CD8-positive, alpha-beta memory T cell (primary cell): ENCODE measurements at places on chromosomes 7 and 10.

DNA sequence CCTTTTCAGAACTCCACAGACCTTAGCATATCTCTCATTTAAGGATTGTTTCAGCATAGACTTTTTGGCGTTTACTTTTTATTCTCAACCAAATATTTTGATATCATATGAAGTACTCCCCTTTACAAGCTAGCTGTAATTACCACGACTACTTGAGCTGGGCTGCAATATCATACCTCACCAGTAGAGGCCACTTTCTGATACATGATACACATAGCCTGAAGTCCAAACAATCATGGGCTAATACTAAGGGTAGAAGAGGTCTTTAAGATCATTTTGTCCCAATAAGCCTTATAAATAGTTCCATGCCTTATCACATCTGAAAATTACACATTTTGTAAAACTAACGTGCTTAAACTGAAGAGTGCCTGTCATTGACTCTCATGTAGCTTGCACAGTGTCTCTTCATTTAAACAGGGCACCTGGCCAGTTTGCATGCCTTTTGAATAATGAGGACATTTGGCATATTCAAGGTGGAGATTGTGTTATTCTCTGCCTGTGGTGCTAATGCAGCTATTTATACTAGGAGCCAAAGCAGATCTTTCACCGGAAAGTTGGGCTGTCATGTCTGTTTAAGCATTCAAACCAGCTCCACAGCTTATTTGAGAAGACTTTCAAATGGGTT, 403.7 kb upstream of the ZMIZ1 start:
- DNase-seq = no peak

DNA sequence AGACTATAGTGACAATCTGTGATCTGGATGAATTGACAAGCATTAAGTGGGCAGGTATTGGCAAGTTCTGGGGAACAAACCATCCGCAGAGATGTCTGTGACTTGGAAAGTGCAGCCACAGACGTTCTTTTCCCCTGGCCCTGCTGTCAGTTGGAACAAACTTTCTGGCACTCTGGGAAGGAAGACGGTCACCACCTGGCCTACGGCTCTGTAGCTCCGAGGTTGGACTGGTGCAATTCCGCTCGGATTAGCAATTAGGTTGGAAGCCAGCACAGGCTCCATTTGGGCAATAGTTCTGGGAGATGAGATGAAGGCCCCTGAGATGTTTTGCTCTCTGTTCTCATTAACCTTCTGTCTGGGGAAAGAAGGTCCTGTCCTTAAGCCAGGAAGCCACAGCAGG, 437.5 kb downstream of the CALN1 start:
- DNase-seq = no peak

GRCh38 chr7:144006692-144007042, 6.5 kb downstream of the OR6B1 start:
- DNase-seq = no peak

DNA sequence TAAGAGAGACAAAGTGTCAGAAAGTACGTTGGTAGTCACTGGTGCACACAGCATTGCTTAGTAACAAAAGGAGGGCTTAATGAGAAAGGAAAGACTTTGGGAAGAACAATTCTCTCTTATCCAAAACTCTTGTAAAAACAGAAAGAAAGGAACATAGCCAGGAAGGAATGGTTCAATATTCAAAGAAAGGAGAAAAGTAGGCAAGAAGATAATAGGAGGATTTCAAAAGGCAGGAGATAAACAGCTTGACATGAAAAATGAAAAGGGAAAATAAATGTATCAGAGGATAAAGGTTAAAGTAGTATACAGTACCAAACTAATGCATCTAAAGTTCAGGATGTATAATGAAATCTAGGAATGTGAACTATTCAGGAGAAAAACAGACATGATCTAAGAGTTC, 20.1 kb downstream of the ZFAND4 start:
- DNase-seq = no peak

DNA sequence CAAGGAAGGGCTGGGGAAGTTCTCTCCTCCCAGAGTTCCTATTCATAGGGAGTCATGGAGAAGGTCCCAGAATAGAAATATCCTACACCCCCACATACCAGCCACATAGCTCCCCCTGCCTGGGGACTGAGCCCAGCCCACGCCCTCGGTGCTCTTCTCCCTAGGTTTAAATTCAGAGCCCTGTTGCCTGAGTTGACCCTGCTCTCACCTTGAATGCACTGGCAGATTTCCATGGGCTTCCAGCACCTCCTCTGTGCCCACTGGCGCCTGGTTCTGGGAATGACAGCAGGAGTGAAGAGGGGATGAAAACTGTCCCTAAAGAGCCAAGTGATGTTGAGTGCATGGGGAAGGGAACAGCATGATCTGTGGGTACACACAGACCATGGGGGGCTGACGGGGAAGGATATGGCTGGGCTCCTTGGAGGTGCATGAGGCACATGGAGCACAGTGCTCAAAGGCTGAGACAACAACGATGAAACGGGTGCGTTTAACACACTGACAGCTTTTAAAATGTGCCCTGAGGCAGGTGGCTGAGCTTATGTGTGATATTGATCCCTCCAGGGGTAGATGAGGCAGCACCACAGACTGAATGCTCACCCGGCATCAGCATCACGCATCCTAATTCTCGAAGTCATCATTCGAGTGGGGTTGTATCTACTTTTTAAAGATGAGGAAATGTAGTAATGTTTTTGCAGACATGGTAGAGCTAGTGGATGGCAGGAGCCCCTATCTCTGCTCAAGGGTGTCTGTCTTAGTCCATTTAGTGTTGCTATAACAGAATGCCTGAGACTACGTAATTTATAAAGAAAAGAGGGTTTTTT, 53.7 kb upstream of the IGFBP3 start:
- no peak for DNase-seq
